ENCODE measurements at places on chromosomes 4 and X.

DNA sequence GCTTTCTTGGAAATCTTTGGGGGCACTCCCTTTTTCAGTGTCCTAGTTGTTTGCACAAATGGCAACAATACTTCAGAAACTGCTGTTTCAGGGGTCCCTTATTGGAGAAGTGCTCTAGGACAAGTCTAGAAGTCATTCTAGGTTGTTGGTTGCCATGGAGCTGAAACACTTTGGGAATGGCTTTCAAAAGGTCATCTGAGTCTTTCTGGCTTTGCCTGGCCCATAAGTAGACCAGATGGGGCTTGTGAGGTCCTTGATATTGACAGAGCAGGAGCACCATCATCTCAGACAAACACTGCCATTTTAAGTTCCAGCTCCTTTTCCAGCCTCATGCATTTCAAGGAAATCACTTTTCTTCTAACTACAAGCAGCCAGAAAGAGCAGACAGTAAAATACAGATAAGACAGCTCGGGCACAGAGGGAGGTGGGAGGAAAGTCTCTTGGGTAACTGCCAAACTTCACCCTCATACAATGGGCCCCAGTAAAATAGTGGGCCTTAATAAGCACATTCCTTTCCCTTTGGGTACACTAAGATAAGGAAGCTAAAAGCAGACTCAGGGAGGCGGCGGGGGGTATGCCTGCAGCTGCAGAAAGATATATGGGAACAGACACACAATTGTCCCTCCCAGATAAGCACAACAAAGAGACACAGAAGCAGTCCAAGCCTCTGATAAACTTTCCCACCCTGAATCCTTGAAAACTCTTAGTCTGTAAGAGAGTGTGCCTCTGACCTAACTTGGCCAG lies 8.5 kb upstream of the NXF3 start:
- DNase-seq = no peak

DNA sequence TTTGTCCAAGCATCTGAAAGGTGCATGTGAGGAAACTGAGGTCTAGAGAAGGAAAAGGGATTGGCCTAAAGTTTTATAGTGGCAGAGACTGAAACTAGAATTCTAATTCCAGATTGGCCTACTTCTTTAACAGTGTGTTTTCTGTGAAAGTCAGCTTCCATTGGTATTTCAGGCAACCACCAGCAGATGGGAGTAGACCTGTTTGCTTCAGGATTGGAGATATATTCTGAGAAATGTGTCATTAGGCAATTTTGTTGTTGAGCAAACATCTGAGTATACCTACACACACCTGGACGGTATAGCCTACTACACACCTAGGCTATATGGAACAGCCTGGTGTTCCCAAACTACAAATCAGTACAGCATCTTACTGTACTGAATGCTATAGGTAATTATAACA lies 207.3 kb upstream of the RADX start:
- no peak for DNase-seq

- DNase-seq = no peak
Measured at GRCh38 chrX:75603833-75604232, 81.0 kb upstream of the ZDHHC15 start.

- no peak for DNase-seq
Measured at GRCh38 chr4:124018383-124019317, 622.1 kb downstream of the SPRY1 start.

- no peak for DNase-seq
Measured at GRCh38 chr4:82613121-82613520, 51.3 kb upstream of the TMEM150C start.

DNA sequence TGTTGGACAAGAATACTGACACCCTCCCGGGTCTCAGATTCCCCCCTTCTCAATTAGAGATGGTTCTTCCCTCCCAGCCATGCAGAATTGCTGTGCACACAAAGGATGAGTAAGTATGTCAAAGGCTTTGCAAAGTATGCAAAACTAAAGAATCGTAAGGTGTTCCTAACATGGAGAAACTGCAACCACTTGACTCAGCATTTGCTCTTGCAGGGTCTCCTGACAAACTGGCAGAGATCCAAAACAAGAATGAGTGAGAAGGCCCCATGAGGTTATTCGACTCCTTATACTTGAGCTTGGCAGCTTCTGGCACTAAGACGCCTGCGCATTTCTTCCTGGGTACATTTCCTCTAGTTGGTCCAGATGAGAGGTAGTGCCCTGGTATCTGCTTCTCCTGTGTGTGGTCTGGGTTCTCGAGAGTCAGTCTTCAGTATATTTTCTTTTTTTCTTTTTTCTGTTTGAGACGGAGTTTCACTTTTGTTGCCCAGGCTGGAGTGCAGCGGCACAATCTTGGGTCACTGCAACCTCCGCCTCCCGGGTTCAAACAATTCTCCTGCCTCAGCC lies 8.2 kb downstream of the FAM184B start:
- no peak for DNase-seq

- DNase-seq = no peak
Measured at GRCh38 chrX:108028854-108029253, 16.0 kb upstream of the VSIG1 start.

DNA sequence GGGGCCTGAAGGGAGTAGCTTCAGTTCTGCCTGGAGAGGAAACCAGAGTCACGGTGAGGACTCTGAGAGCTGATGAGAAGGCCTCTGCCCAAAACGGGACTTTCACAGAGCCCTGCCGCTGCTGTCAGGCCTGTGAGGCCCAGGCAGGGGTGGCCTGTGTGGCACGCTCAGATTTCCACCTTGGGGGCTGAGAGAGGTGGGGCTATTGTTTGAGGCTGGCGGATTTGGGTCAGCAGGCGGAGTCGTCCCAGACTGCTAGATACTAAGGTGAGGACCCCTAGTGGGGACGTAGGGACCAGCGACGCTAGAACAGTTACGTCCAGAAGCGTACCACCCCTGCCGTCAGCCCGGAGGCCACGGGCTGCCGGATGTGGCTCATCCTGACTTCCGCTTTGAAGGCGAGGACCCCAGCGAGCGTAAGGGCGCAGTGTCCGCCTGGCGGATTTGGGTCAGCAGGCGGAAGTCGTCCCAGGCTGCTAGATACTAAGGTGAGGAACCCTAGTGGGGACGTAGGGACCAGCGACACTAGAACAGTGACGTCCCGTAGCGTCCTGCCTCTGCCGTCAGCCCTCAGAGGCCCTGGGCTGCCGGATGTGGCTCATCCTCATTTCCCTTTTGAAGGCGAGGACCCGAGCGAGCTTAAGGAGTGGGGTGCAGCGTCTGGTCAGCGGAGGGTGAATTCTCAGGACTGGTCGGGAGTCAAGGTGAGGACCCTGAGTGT lies at the start of gene MAGEB1:
Gene MAGEB1, plus strand, starts transcription at position 378 of the 721 bp plus-strand sequence. CDS start 3,348 bp downstream, outside the sequence.
- no peak for DNase-seq

DNA sequence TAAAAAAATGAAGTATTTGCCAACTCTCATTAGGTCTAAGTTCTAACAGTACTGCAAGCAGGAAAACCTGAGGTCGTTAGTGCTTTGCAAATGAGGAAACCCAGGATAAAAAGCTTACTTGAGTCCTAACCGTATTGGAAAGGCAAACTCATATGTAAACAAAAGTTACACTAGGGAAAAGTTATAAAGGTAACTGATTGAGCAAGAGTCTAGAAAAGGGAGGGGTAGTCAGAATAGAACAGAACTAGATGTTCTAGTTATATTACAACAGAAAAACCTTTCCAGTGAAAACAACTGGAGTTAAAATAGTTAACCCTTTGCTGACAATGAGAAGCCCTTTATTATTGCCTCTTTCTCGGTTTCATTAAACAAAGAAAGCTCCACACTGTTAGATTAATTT lies 66.4 kb upstream of the MAOA start:
- no peak for DNase-seq

- DNase-seq = no peak
Measured at GRCh38 chrX:70254063-70254400, 6.0 kb downstream of the P2RY4 start.

DNA sequence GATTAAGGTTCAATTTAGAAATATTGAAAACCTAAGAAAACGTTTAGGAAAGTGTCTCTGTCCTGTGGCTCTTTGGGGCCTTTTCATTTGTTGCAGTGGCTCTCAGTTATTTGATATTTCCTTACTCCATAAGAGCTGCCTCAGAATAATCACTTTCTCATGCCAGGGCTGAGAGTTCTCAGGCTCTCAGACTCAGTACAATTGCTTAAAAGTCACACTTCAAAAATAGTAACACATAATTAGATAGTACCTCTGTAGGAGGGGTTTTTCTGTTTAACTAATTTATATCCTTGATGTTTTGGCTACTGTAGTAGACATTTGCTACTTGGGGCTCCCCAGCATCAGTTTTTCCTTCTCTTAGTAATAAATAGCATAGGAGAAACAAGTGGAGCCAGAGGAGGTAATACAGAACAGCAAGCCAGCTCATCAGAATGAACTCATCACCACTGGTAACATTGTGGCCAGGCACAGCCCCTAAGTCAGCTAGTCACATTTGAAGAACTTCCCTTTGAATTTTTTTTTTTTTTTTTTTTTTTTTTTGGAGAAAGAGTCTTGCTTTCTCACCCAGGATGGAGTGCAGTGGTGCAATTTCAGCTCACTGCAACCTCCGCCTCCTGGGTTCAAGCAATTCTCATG lies 8.0 kb upstream of the HNRNPD start:
- DNase-seq = no peak

DNA sequence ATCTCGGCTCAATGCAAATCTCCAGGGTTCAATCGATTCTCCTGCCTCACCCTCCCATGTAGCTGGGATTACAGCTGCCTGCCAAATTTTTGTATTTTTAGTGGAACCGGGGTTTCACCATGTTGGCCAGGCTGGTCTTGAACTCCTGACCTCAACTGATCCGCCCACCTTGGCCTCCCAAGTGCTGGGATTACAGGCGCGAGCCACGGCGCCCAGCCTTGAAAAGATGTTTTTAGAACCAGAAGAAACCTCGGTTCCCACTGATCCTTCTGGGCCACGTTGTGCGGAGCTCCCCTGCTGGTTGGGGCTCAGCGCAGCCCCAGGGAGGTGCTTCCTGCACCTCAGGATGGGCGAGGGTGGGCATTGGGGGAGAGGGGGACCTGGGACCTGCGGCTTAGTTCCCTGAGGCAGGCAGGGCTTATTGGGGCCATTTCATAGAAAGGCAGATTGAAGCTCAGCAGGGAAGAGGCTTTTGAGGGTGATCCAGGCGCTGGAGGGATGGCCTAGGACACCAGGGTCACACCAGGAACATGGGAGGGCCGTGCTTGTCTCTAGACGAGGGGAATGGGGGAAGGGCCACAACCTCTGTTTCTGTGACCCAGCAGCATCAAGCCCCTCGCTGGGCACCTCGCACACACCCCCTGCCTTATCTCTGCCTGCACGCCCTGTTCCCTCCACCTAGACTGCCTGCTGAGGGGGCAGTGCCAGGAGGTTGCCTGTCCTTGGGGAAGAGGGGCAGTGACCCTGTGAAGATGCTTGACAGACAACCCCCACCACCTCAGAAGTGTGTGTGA lies 6.3 kb upstream of the ADD1 start:
- no peak for DNase-seq

GRCh38 chrX:5397409-5397808 lies 831.3 kb downstream of the NLGN4X start:
- no peak for DNase-seq

DNA sequence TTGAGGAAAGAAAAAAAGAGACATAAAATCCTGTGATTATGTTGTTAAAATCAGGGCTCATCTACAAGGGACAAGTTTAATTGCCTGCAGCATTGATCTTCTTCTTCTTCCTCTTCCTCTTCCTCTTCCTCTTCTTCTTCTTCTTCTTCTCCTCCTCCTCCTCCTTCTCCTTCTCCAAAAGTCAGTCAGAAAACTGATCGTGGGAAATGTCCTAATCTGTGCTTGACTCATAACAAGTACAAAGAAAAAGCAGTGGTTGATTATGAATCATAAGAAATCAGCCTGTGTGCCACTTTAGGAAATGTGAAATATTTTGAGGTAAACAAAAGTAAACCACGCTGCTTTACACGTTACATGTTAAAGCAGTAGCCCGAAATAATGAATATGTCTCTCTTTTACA lies 2.7 kb upstream of the ATP10D start:
- no peak for DNase-seq

- DNase-seq = no peak
Measured at GRCh38 chrX:136629084-136629750, 18.7 kb upstream of the CD40LG start.

- no peak for DNase-seq
Measured at GRCh38 chr4:53712408-53713020, 121.2 kb upstream of the LNX1 start.

- no peak for DNase-seq
Measured at GRCh38 chrX:50403903-50404302, 66.7 kb downstream of the DGKK start.

DNA sequence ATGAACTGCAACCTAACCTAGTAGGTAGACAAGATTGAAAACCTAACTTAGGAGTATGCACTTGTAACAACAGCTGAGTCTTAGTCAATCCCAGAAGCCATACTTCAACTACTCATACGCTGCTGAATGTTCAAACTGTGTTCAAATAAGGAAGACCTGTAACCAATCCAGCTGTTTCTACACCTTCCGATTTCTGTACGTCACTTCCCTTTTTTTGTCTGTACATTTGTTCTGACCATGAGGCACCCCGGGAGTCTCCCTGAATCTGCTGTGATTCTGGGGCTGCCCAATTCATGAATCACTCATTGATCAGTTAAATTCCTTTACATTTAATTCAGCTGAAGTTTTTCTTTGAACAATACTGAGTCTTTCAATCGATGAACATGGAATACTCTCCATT lies 89.5 kb downstream of the BMP3 start:
- no peak for DNase-seq

DNA sequence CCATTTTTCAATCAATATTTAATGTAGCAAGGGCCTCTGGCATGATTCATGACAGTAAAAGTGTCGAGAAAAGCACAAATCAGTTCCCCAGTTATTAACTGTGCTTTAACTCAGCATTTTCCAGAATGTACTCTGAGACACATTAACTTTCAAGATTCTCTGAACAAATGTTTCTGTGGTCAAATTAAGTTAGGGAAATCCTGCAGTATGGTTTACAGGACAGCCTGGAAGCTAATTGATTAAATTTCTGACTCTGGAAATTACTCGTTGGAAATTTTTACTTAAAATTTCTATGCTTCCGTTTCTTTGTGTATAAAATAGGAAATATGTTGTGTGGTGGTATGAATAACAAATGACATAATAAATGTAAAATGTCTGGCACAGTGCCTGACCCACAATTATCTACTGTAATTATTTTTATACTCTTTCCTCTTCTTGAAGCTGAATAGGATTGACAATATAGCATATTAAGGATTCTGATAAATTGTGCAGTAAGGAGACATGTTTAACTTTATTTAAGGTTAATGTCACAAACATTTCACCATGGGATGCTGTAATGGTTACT lies 33.7 kb downstream of the STK32B start:
- no peak for DNase-seq

DNA sequence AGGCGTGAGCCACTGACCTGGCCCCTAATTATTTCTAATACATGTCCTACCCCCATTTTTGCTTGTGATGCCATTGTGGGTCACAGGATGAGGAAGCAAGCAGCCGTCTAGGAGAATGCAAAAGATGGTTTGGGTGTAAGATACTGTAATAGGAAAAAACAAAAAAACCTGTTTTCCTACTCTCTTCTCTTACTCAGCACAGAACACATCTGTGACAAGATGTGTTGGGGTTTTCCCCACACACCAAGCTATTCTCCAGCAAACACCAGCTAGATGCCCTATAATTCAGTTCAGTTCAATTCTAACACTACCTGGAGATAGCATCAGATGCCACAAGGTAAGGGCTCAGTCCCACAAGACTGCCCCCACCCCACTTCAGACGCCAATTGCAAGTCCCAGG lies 15.3 kb upstream of the HPRT1 start:
- no peak for DNase-seq
